ENCODE measurements at places on chromosomes 3 and 15. TPM values are rescaled to one million over a fixed set of nuclear protein-coding genes. Genes with fewer than 3 reads are reported as not detected.

The EAF2 gene
- total RNA-seq = 4.6 TPM

The ADAMTS9 gene
- total RNA-seq = 9.5 TPM

- no peak for DNase-seq
Observed at GRCh38 chr3:13063225-13063624, 10.0 kb downstream of the IQSEC1 start.

The STARD9 gene
- 2.9 TPM for total RNA-seq

GRCh38 chr3:182487611-182488010, 305.7 kb upstream of the ATP11B start:
- no peak for DNase-seq

DNA sequence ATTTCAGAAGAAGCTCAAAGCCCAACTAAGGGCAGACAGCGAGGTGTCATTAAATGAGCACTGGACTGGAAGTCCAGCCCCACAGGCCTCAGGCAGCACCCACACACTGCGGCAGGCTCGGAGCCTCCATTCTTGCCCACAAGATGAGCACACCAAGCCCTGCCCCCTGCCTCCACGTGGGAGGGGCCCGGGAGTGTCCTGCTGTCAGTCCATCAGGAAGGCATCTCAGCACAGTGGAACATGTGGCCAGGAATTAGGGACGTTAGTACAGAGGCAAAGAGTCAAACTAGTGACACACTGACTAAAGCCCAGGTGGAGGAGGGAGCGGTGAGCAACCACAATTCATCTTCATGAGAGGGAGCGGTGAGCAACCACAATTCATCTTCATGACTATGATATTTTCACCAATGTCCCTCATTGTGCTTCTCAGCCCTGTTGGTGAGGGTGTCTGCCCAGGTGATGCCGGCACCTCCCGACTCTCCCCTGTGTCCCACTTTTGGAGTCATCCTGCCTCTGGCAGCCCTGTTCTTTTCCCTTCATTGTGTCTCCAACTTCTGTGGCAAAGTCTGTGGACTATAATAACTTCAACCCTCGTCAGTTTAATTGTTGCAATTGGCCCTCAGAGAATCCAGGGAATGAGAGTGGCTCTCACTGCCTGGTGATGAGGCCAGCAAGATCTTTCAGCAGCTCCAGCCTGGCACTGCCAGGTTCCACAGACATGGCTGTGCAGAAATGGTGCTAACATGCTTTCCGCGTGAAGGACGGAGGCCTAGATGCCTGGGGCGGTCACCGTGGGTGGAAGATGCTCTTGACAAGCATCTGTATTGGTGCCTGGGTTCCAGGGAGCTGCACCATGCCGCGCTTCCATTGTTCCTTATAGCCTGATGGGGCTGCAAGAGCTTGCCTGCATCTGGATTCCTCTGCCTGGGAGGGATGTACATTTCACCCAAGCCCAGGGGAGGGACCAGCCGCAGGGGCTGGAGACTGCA, 23.1 kb upstream of the SKOR1 start:
- DNase-seq = no peak

- no peak for DNase-seq
Observed at GRCh38 chr15:70112074-70112395, 14.3 kb upstream of the TLE3 start.

The ELL3 gene
- total RNA-seq = 1.4 TPM

The CCDC191 gene
- total RNA-seq = 5.6 TPM

The MB21D2 gene
- total RNA-seq = 8.6 TPM

GRCh38 chr15:98413933-98414546, 234.3 kb upstream of the IGF1R start:
- no peak for DNase-seq

The PPIP5K1 gene
- 5.4 TPM for total RNA-seq

DNA sequence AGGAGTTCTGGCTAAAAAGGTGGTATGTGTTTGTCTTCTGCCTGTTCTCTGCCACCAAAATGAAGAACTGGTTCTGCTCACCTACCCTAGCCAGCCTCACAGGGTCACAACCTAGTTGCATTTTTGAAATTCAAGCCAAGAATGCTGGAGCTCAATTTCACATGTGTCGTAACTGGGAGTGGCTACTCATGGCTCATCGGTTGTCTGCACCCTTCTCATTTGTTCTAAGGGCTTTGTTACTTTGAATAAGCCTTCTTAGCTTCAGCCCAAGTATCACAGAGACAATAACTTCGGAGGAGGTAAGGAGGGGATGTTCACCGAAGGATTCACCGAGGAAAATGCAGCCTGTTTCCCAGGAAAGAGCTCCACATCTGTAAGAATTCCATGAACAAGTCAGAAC, 134.3 kb upstream of the RARB start:
- DNase-seq = no peak

DNA sequence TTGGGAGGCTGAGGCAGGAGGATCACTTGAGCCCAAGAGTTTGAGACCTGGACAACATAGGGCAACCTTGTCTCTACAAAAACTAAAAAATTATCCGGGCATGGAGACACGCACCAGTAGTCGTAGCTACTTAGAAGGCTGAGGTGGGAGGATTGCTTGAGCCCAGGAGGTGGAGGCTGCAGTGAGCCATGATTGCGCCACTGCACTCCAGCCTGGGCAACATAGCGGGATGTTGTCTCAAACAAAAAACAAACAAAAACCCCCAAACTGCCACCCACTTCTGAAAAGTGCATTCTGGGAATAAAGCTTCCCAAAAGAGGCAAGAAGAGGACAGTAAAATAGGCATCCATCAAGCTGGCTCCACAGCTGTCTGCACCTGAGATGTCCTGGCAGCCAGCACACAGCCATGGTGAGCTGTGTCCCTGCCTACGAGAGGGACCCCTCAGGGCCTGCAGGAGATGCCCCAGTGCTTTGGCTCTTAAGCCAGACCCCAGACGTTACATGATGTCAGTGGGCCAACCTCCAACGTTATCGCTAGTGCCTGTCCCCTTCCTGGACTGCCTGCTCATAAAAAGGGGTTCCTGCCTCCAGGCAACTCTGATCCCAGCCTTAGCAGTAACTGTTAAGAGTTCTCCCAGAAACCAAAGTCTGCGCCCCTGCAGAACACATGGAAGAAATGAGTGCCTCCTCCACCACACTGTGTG, 101.1 kb downstream of the LRIG1 start:
- DNase-seq = peak; percentile 25

GRCh38 chr15:70447928-70448698, 315.2 kb downstream of the UACA start:
- no peak for DNase-seq

The CACNA2D2 gene
- total RNA-seq = 20.7 TPM

GRCh38 chr3:162338514-162338913, 841.9 kb downstream of the OTOL1 start:
- no peak for DNase-seq

GRCh38 chr3:23607184-23607847, 198.4 kb upstream of the UBE2E1 start:
- DNase-seq = no peak

- peak; percentile 79 for DNase-seq
Observed at GRCh38 chr15:61216519-61216918, 12.6 kb downstream of the RORA start.

GRCh38 chr15:58605931-58606530, 143.5 kb downstream of the ADAM10 start:
- DNase-seq = no peak

GRCh38 chr3:12679468-12679867, 15.6 kb upstream of the RAF1 start:
- DNase-seq = no peak
